Anterior cingulate cortex (tissue), 58 donors: ENCODE measurements at places on chromosomes 6 and 20.

DNA sequence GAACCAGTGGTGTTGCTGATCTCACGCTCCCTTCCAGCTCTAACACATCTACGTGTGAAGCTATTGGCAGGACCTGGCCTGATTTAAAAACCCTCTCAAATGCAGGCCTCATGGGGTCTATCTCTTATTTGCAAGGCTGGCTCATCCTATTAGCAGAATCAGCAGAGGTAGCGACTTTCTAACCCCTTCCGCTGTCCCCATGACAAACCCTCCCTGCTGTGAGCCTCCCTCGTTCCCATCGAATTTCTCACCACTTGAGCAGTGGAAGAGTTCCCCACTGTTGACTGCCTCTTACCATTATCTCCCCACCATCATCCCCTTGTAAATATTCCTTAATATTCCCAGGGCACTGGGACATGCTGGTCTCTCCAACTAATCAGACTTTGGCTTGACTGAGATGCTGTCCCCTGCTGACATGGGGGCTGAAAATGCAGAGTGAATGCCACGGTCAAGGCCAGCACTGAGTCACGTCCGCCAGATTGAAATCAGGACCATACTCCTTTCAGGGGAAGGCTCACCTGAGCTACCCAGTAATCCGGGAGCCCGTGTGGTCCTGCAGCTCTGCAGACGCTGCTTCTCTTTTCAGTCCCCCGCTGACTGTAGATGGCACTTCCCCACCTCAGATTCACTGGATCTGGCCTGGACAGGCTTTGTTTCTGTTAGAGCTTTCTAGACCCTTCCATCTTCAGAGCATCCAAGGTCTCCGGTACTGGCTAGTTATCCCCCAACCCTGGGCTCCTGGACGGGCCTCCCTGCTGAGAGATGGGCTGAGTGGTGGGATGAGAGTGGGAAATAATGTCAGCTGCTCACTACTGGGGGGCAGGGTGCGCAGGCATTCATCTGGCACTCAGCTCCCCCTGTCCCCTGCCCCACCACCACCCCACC lies 23.1 kb downstream of the AAR2 start:
- DNase-seq, result no peak

DNA sequence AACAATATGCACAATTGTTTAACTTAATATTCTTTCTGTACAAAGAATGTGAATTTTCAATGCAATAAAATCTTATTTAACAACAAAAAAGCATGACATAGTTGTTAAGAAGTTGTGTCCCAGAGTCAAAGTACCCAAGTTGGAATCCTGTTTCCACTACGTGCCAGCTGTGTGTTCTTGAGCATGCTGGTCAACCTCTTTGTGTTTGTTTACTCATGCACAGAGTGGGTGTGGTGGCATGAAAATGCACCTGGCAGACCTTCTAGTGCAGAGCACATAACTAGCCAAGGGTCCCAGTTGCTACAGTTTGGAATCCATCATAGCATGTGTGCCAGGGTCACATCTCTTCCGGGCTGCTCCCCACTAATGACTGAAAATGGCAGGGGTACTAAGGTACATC lies 24.7 kb upstream of the MOCS1 start:
- DNase-seq, result no peak

- DNase-seq, result peak; percentile 3
Observed at GRCh38 chr6:56890683-56891429, 64.1 kb upstream of the BEND6 start.

- no peak for DNase-seq
Observed at GRCh38 chr20:18719426-18719825, 94.2 kb upstream of the SCP2D1 start.

GRCh38 chr6:70738028-70738427 lies 70.3 kb downstream of the SMAP1 start:
- DNase-seq, result no peak

GRCh38 chr6:150380256-150380655 lies 11.4 kb downstream of the IYD start:
- no peak for DNase-seq

GRCh38 chr20:10682939-10683338 lies 9.1 kb upstream of the JAG1 start:
- no peak for DNase-seq
